ENCODE measurements at places on chromosomes 2 and 18.

DNA sequence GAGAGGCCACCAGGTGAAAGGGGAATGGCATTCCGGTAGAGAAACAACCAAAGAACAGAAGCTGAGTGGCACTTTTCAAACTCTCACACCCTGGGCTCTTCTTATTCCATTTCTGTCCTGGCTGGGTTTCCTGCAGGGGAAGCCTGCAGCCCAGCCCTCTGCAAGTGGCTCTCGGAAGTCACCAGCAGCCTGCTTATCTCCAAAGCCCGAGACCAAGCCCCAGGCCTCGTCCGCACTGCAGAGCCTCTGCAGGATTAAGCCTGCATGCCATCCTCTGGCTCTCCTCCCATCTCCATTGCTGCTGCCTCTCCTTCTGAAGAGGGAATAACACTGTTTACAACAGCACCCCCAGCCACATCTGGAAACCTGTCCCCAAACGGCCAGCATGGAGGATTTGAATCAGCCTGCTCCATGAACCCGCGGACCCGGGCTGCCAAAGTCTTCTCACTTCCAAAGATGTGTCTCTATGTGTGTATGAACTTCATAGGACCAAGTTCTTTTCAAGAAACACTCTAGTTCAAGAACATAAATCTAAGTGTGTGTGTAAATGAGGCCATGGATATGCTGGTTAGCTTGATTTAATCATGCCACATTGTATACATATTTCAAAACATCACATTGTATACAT lies 54.2 kb downstream of the DIPK1C start:
- DNase-seq, result no peak

DNA sequence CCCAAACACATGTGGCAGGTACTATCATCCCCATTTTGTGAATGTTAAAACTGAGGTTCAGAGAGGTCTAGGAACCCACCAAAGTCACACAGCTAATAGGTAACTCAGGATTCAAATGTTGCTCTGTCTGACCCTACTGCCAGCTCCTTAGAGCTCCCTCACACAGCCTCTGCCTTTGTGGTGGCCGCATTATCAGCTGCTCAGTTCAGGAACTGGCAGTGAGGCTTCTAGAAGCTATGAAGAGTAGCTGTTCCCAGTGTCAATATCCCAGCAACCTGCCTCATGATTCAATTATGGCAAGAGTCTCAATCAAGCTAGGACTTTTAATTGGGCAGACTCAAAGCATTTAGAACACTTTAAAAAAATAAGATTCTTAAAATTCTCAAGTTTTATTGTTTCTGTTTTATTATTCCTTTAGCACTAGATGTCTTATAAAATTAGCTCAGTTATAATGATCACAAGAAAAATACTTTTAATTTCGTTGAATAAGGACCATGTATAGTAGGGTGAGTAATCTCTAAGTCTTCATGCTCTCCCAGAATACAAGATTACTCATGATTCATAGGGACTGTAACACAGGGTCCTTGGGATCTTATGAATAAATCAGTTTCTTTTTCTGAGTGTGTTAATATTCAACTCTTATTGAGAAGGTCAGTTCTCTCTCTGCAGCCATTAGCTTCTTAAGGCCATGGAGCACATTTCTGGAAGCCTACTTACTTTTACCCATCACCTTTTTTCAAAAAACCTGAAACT lies 342.7 kb downstream of the RND3 start:
- no peak for DNase-seq

DNA sequence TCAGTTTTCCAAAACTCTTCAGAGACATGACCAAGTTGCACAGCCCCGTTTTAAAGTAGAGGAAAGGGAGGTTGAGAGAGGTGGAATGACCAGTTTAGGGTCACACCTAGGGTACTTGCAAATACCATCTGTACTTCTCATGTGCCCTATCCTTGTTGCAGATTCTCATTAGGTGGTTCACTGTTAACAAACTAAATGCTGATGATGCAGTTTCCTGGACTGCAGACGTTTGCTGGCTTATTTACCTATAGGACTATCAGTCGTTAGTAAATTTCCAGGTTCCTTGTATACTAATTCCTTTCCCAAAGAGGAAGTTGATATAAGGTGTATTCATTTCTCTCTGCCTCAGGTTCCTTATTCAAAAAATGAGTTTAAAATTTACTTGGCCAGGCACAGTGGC lies 1.4 kb downstream of the FARP2 start:
- no peak for DNase-seq

- DNase-seq, result no peak
Measured at GRCh38 chr18:76805221-76805620, 17.1 kb upstream of the ZNF236 start.

GRCh38 chr2:47040651-47041050 lies 114.5 kb downstream of the STPG4 start:
- no peak for DNase-seq

DNA sequence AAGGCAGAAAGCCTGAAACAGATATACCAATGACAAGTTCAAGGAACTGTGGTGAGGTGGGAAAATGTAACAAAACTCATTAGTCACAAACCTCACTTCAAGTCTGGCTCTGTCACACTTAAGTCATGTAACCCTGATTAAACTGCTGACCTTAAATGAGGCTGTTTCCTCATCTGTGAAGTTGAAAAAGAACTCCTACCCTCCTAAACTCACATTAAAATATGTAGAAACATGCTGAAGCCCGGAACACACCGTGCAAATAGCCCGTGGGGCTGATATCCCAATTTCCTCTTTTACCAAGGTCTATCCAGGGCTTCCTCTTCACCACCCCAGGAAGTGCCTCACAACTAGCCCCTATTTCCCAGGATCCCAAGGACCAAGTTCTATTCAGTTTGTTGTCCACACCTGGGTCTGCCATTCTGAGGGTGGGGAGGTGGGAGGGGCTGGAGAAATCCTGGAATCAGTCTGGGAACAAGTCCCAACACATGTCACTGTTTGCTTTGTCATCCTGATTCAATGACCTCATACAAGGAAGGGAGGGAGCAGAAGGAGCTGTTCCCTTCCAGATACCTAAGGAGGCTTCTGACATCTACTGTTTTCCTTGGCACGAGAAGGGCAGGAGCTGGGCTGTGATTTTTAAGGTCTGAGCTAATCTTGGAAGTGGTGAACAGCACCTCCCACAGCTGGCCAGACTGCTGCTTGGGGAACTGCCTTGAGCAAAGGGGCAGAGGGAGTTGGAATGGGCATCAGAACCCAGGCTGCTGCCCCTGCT lies 42.3 kb downstream of the SLC4A1AP start:
- no peak for DNase-seq

DNA sequence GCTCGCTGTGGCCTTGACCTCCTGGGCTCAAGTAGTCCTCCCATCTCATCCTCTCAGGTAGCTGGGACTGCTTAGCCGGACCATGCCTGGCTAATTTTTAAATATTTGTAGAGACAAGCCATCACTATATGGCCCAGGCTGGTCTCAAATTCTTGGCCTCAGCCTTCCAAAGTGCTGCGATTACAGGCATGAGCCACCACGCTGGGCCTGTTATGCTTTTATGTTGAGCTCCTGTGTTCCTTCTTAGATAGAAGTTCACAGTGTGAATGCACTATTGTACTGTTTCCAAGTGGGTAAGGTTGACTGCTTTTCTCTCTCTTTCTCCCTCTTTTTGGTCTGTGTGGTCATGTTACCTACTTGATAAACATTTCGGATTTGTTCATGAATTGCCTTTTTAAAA lies 61.9 kb downstream of the SMCHD1 start:
- DNase-seq, result no peak

DNA sequence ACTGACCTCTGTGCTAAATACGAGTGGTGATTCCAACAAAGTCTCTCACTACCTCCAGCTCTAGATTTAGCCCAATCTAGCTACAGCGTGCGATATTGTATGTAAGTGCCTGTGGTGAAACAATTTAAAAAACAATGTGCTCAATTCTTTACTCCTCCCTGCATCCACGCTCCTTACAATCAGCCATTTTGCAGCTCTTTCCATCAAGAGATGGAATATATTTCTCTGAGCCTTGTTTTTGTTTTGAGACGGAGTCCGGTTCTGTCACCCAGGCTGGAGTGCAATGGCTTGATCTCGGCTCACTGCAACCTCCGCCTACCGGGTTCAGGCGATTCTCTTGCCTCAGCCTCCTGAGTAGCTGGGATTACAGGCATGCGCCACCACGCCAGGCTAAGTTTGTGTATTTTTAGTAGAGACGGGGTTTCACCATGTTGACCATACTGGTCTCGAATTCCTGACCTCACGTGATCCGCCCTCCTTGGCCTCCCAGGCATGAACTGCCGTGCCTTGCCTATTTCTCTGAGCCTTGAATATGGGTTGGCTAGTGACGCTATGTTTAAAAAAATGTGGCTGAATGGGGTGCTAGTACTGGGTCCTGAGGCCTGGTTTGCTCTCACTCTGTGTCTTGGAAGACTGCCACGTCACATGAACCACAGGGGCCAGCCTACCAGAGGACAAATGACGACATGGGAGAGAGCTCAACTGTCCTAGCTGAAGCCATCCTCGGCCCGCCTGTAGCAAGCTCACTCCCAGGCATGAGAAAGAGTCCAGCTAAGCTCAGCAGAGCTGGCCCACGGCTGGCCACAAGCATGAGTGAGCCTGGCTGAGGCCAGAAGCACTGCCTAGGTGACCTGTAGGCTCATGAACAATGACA lies 14.8 kb downstream of the WDFY1 start:
- no peak for DNase-seq

DNA sequence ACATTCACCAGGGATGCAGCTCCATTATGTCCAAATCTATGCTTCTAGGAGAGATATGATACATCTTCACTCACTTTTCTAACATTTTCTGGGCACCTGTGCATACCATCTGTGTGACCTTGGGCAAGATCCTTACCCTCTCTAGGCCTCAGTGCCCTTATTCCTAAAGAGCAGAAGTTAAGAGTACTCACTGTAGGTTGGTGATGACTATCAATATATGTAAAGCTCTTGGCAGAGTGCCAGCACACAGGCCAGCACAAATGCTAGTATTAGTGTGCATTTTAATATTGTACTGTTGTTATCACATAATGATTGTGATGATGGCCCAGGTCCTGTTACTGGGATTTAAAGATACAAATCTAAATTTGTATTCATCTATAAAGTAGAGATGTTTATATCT lies 199.2 kb downstream of the RAD51AP2 start:
- DNase-seq, result no peak

GRCh38 chr2:40827392-40827791 lies 375.5 kb upstream of the SLC8A1 start:
- DNase-seq, result no peak

- no peak for DNase-seq
Measured at GRCh38 chr2:132621131-132621875, 48.7 kb downstream of the LYPD1 start.

DNA sequence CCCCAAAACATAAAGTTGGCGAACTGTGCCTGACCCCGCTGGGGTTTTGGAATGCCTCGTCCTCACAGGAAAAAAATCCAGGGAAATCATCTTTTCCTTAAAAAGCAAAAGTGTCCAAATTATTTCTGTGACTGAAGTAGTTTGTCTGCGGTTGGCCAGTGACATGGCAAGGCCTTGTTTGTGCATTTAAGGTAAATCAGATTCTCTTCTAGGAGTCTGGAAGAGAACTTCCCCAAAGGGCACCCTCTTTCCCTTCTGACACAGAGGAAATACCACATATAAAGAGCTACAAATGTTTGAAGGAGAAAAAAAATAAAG lies 737 bp upstream of the CYB5A start:
- no peak for DNase-seq

GRCh38 chr2:144513388-144514101 lies 6.4 kb downstream of the ZEB2 start:
- no peak for DNase-seq
